ENCODE measurements at places on chromosomes 16 and 17.

GRCh38 chr17:78429618-78429995, 51.2 kb downstream of the PGS1 start:
- no peak for DNase-seq

DNA sequence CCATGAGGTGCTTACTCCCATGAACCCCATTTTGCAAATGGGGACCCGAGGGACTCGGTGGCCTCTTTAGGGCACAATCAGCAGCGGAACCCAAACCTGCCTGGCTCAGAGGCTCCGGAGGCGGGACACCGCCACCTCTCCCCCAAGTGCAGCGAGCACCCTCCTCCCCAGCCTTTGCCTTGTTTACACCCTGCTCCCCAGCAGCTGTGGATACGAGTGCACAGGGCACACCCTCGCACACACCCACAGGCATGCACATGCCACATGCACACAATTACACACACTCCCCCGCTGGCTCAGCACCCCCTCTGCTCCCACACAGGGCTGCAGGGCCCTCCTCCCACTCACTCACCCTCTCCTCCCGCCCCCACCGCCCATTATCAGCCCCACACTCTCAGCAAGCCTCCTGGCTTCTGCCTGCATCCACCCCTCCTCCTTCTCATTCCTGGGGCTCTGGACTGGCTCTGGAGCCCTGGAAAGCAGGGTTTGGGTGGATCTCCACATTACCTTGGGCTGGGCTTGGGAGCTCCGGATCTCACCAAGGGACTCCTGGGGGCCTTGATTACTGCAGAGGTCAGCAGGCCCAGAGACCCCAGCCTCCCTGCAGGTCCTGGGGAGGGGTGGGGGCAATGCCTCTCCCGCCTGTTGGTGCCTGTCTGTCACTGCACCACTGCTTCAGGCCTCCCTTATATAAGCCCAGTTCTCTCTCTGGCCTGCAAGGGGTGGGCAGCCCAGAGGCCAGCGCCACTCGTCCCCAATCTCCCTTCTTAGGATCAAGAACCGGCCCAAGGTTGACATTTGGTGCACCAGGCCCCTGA, 6.4 kb downstream of the PDK2 start:
- DNase-seq, result no peak

GRCh38 chr17:54494721-54495715, 405.6 kb upstream of the TOM1L1 start:
- no peak for DNase-seq

DNA sequence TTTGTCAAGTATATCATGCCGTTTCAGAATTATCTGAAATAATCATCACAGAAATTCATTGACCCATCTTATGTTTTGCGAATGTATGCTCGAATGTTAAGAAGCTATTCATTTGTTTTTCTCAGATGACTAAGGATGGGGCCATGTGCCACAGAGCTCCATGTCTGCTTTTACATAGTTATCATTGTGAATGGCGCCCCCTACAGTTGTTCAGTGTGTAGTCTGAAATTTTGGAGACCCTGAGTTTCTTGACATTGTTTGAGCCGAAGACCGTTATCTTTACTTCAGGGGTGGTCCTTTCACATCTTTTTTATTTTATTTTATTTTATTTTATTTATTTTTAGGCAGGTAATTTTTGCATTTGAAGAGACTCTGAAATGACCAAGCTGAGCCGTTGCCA, 972.0 kb upstream of the RBFOX1 start:
- DNase-seq, result no peak

GRCh38 chr17:28711723-28712031, at the start of gene PROCA1:
TSS of gene PROCA1 (minus strand) at chr17:28711888. CDS start at chr17:28711660, 228 bp downstream.
- DNase-seq, result no peak

DNA sequence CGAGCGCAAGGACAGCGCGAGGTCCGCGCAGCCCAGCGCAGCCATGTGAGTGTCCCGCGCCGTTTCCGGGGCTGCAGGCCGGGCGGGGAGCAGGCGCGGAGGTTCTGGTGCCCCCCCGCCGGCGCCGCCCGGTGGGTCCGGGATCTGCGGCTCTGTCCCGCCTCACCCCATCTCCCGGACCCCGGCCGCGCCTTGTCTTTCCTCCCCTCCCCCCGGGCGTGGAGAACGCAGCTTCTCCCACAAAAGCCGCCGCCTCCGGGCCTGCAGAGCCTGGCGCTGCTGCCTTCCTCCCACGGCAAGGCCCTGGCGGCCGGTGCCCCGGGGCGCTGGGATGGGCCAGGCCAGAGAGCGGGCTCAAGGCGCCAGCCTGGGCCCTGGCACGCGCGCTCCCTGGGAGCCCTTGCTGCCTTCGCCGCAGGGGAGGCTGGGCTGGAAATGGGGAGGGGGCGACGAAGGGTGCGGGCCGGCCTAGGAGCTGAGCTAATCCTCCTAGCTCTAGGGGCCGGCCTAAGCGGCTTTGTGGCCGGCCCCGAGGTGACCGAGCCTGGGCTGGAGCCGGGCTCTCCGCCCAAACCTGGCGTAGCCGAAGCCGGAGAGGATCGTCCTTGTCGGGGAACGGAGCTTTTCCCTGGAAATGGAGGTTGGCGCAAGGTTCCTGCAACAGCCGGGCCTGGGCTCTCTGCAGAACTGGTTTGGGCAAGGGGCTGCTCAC, 397 bp downstream of the RIPOR1 start:
- peak; percentile 47 for DNase-seq

- DNase-seq, result no peak
Measured at GRCh38 chr16:1942047-1942809, 771 bp downstream of the MSRB1 start.

DNA sequence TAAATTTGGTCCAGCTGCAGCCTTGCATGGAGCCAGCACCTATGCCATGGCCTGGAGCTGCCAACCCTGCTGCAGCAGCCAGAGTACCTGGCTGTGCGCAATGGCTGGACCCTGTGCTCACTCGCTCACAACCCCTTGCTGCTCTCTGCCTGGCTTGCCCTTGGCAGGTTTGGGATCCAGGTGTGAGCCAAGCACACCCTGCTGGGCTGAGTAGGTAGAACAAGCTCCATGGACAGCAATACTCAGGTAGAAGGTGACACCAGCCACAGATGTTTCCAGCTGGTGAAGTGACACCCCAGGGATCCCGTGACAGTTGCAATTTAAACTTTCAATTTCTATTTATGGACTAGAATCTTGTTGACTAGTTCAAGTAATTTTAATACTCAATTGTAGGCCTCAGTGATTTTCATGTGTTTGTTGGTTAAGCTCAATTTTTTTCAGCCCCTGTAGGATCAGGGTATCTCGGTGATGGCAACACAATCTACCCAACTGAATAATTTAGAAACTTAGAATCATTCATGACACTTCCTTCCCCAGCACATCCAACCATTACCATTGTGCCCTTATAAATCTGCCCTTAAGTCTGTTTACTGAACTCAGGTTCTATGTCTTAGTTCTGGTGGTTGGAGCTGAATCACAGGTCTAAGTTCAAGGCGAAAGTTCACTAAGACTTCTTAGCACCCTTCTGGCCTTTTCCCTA, 480.0 kb downstream of the PMP22 start:
- peak; percentile 14 for DNase-seq

DNA sequence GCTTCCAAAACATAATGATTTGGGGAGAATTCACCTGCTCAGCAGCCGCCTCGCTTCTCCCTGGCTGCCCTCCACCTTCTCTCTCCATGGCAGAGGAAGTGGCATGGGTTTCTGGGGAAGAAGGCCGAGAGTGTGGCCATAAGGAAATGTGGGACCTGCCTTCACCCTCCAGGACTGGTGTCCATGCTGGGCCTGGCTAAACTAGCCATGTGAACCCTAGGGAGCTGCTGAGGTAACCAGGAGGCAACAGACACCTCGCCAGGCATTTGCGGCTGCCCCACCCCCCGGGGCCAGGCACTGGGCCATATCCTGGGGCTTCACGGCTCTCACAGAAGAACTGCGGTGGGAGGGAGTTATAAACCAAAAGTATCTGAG, 9.9 kb upstream of the CMTM4 start:
- DNase-seq, result no peak

- DNase-seq, result no peak
Measured at GRCh38 chr17:18262641-18263040, 2.2 kb downstream of the MIEF2 start.

DNA sequence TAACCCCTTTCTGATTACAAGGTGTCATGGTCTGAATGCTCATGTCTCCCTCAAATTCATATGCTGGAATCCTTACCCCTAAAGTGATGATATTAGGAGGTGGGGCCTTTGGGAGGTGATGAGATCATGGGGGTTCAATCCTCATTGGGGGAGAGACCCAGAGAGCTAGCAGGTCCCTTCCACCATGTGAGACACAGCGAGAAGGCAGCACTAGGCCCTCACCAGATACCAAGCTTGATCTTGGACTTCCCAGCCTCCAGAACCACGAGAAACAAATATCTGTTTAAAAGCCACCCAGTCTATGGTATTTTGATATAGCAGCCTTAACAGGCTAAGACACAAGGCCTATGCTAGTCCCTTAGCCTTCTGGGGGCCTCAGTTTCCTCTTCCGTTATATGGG, 45.9 kb downstream of the MYH11 start:
- DNase-seq, result no peak

GRCh38 chr16:1134776-1135458, 18.0 kb upstream of the CACNA1H start:
- no peak for DNase-seq

GRCh38 chr16:10950393-10950792, 6.0 kb downstream of the CLEC16A start:
- DNase-seq, result no peak

GRCh38 chr16:561413-561794, 1.2 kb downstream of the PRR35 start:
- DNase-seq, result no peak

GRCh38 chr17:64635647-64636305, 26.3 kb downstream of the SMURF2 start:
- peak; percentile 18 for DNase-seq

DNA sequence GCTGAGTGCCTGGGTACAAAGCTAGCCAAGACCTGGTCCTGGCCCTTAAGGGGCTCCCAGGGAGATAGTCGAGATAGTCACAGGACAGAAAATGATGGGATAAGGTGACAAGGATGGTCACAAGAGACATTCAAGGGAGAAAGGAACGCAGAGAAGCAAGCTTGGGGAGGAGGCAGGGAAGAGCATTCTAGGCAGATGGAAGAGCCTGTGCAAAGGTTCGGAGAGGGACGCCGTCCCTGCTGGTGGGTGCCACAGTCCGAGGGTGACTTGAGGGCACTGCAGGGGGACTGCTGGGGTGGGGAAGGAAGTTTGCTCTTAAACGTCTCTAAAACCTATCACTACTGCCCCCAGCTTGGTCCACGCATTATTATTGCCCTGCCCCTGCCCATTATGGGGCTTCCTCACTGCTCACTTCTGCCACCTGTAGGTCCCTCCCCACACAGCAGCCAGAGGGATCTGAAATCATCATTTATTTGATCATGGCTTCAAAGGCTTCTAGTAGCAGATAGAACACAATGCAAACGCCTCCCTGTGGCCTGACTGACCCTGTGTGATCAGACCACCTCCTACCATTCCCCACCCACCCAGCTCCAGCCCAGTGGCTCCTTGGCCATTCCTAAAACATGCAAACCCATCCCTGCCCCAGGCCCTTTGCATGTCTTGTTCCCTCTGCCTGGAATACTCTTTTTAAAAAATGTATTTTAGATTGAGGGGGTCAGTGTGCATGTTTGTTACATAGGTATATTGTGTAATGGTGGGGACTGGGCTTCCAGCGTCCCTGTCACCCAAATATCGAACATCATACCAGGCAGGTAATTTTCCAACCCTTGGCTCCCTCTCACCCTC, 60.3 kb downstream of the RMI2 start:
- DNase-seq, result peak; percentile 63

DNA sequence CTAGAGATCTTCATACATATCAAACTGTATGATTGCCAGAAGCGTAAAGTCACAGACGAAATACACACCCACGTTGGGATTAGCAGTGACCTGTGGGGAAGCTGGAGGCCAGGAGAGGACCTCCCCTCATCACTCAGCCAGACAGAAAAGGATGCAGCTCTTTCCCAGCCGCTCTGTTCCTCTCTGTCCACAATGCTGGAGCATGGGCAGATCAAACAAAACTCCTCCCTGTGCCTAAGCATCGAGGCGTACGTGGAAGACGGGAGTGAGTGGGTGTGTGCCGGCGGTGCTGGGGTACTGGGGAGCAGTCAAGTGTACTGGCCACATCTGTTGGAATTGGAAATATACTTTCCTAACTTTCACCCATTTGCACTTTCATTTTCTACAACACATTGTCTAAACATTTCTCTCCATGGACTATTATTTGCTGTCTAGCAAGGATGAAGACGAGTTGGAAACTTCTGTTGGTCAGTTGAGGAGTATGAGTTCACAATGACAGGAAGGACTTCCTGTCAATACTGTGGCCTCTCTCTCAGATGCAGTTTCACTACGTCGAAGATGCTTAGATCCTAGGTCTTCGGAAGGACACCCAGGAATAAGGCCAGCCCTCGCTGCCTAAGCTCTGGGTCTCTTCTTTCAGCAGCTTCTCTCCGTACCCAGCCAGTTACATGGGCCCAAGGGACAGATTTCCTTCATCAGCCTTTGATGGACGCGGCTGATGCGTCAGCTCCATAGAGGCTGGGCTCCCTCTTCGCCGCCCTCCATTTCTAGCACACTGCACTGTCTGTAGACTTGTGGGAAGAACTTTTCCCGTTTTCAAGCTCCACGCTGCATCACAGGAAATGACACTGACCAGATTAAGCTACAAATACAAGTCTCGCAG, 30.6 kb upstream of the ENDOV start:
- no peak for DNase-seq

DNA sequence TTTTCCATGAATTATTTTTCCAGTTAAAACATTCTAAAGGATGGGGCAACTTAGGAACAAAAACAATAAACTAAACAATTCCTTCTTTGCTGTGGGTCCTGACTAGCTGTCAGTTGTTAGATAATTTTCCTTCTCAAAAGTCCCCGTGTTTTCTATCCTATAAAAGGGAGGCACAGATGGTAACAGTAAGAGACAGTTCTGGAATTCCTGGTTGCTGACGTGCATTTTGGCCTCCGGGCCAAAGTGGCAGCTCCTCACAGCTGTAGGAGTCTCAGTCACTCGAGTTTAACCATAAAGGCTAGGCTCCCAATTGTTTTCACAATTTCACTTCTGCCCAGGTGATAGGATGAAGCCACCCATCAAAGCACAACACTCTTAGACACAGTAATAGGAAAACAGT, 77.0 kb upstream of the ZNF423 start:
- no peak for DNase-seq

- peak; percentile 29 for DNase-seq
Measured at GRCh38 chr17:78532922-78533640, 44.1 kb downstream of the DNAH17 start.

GRCh38 chr16:54934481-54935265, 4.0 kb downstream of the IRX5 start:
- no peak for DNase-seq
